Progenitor cell of endocrine pancreas (in vitro differentiated cells): ENCODE measurements at places on chromosomes 16 and 17. TPM values are rescaled to one million over a fixed set of nuclear protein-coding genes. Genes with fewer than 3 reads are reported as not detected.

- no peak for DNase-seq
These were observed 38.8 kb downstream of the HEATR6 start for GRCh38 chr17:60039847-60040442.

DNA sequence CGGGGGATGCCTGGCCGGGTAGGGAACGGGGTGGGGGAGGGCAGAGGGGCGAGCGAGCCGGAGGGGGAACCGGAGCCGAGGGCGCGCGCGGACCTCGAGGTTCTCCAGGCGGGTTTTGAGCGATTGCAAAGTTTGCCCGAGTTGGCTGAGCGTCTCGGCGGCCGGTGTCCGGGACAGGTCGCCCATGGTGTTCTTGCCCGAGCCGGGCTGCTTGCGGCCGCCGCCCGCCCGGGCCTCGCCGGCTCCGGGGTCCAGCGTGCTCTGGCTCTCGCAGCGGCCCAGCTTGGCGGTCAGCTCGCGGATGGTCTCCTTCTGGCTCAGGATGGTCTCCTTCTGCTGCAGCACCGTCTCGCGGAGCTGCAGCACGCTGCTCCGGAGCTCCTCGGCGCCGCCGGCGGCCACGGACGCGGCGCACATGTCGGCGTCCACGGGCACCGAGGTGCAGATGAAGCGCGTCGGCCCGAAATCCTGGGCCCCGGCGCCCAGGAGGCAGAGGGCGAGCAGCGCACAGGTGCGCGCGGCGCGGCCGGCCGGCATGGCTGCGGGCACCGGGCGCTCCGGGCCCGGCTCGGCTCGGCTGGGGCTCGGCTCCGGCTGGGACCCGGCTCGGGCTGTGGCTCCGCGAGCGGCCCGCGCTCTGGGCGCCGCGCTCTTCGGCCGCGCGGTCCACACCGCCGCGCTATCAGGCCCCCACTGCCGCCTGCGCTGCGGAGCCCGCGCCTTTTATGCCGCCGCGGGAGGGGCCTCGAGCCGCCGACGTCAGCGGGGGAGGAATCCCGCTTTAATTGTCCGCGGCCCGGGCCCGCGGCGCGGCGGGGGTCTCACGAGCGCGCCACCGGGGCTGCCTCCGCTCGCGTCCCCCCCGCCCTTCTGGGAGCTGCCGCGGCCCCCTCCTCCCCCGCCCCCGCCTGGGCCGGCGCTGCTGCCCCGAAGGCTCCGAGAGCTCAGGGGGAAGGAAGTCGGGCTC is at the start of gene NPTX1:
TSS of gene NPTX1 (minus strand) at position 698 of the 967 bp plus-strand sequence. CDS start at position 537, 161 bp downstream.
- DNase-seq: no peak

The SGF29 gene
- 34.7 and 37.6 TPM in 2 replicates for total RNA-seq

DNA sequence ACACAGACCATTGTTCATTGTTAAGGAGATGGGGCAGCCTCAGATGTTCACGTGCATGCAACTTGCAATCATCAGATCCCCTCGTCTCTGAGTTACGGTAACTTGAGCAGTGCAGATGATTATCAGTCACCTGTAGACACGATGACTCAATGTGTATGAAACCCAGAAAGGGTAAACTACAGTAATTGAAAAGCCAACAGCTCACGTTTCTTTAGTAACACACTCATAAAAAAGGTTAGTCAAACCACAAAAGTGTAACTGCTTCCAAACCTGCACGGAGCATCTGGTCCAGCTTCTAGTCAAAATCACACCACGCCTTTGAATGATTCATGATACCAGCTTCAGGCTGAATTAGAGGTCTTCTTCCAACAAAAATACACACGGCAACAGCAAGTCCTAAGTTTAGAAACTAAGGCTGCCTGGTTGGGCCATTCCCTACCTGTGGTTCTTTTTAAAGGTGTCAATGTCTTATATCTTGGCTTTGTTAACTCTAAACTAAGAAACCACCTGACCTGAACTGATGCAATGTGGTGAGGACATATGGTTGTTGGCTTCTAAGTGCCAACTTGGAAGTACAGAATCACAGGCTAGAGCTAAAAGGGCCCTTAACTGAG is 32.3 kb downstream of the GRB7 start:
- DNase-seq: no peak

- DNase-seq: no peak
These were observed 31.0 kb upstream of the RHOT1 start for GRCh38 chr17:32111141-32111771.

DNA sequence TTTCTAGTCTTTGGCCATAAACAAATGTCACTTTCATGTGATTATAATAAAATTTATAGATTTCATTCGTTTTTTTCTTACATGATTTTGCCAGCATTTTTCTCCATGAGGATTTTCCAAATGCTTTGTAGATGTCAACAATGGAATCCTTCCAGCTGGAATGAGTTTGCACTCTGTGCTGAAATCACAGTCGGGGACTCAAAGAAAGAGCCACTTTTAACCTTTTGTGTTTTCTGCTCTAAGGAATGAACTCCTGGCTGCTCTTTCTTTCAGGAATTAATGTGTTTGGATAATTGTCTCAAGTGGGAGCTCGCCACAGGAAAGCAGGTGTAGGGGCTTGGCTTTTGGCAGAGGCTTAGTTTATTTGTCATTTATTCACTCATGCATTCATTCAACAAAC is 372.3 kb upstream of the SALL1 start:
- DNase-seq: no peak

DNA sequence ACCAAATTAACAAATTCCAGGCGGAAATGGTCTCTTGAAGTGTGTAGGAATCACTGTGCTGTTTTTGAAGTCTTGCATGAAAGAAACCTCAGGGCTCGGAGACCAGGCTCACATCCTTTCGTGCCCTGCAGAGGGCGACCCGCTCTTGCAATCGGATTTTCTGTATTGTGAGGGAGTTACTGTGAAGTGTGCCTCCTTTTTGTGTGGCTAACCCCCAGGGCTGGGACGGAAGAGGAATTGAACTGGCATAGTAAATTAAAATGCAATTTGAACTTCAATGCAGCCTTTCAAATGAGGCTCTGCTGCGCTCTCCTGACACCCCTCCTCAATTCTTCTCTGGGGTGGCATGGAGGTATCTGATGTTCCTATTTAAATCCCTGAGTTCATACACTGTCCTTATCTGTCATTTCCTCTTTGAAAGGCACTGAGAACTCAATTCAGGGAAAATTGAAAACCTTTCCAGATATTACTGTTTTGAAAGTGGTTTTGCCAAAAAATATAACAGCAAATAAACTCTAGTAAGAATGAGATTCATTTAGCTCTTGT is 51.5 kb upstream of the MGAT5B start:
- no peak for DNase-seq

DNA sequence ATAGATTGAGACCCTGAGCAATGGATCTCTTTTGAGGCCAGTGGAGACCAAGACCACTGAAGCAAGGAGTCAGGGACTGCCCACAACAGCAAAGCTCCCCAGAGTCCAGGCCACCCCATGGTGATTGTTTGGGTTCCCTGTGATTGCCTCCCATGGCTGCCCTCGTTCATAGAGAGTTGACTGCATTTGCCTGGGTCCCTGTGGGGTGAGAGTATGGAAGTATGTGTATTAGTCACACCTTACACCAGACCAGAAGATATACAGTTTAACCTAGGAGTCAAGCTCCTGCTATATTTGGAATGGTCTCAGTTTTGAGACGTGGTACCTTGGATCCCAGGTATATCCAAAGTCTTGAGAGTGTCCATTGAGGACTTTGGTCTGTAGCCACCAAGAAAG is 20.2 kb downstream of the HLF start:
- DNase-seq: no peak

GRCh38 chr16:53787423-53787822 is 83.5 kb downstream of the FTO start:
- DNase-seq: no peak

The GNAO1 gene
- 13.6 and 14.6 TPM in 2 replicates for total RNA-seq

DNA sequence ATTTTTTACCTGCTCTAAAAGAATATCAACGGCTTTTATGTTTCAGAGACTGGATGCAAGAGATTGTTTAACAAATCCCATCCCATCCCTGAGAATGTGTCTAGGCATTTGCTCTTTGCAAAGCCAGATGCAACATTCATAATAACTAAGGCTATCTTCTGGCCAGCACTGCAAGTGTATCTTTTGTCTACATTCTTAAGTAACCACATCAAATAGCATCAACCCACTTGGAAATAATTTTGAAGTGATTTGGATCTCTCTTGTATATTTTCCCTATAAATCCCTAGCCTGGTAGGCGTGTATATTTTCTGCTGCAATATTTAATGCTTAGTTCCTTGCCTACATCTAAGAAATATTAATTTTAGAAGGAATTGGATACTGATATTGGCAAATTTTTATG is 64.3 kb downstream of the PIGL start:
- no peak for DNase-seq

The BCAR1 gene
- total RNA-seq: 74.8 and 75.1 TPM in 2 replicates

The MVP gene
- 6.5 and 9.0 TPM in 2 replicates for total RNA-seq

DNA sequence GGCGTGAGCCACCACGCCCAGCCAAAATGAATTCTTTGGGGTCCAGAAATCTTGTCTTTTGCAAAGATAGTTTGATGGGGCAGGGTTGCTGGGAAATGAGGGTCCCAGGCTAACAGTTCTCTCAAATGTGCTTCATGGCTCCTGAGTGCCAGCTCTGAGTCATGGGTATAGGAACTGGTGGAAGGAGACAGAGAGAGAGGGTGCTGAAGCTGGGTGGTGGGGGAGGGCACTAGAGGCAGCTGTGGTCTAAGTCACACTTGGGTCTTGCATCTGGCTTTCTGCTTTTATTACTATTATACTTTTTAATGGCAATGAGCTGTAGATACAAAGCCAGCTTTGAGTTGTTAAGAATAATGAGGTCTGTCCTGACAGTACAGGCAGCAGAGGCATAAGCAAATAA is 54.6 kb downstream of the PRKCA start:
- no peak for DNase-seq

DNA sequence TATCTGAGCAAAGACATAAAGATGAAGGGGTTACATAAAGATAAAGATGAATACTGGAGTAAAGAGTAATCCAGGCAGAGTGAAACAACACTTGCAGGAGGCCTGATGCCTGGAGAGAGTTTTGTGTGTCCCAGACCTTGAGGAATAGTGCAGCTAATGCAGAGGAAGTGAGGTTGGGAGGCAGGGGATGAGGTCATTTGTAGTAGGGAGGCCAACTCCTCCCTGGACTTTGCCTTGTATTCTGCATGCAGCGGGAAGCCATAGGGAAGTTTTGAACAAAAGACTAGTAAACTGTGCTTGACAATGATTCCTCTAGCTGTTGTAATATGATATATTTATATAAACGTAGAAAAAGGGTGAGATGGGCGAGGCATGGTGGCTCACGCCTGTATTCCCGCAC is 356.6 kb downstream of the KCNJ2 start:
- no peak for DNase-seq

GRCh38 chr16:30619202-30619601 is 9.0 kb upstream of the ZNF689 start:
- no peak for DNase-seq

The SLC22A31 gene
- 6.9 and 10.3 TPM in 2 replicates for total RNA-seq

The KRTAP4-5 gene
- not detected in 2 replicates for total RNA-seq

The KATNB1 gene
- total RNA-seq: 32.0 and 34.8 TPM in 2 replicates

DNA sequence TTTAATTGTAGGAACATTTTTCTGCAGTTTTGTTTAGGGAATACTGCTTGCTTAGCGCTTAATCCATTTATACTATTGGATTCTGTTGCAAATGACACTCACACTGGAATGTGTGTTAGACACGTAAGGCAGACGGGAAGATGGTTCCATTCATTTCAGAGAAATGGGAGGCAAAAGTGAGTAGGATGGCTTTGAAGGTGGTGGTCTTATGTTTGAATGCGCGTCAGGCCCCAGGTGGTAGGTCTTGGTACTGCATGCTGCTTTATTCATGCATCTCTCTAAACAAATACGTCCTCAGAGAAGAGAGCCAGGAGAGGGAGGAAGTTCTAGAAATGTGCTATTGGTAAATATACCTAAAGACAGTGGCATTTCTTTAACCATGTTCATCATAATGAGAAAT is 997.6 kb upstream of the RBFOX1 start:
- DNase-seq: no peak

DNA sequence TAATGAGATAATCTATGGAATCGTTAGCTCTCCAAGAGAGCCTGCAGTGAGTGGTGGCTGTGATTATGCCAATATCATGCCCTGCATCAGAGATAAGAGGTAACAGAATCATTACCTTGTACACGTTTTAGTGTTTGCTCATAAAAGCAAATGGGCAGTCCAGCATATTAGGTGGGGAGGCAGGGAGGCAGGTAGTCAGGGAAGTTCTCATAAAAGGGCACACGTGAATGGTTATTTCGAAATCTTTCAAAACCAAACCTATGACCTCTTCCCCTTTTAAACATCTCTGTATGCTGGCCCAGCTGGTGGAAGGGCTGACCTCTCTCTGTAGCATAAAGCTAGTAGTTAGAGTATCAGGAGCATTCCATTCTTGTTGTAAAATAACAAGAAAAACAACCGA is 51.7 kb downstream of the VAT1L start:
- no peak for DNase-seq

The CARHSP1 gene
- total RNA-seq: 117 and 122 TPM in 2 replicates

DNA sequence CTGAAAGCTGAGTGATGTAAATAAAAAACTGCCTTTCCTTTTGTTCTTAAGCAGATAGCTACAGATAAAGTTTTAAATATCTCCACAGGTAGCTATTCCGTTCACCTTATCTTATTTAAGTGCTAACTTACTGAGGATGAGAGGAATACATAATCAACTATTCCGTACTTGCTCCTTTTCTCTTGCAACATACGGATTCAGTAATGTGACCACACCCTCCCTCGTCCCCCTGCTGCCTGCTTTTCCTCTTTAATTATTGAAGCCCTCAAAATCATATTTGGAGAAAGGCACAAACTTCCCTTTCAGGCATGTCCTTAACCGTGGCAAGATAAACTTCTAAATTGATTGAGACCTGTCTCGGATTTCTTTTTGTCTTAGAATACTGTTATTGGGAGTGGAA is 101.4 kb downstream of the MAP2K4 start:
- DNase-seq: no peak

- DNase-seq: no peak
These were observed at the start of gene CHST4 for GRCh38 chr16:71526111-71526631. TSS of gene CHST4 (plus strand) at chr16:71526426. CDS start at chr16:71536678, 10,252 bp downstream.

- no peak for DNase-seq
These were observed 13.3 kb downstream of the SNN start for GRCh38 chr16:11681556-11681955.

- DNase-seq: no peak
These were observed 30.9 kb downstream of the IL4R start for GRCh38 chr16:27344721-27345120.

GRCh38 chr17:18961634-18962493 is 9.9 kb downstream of the SLC5A10 start:
- DNase-seq: no peak

The ITGB3 gene
- not detected in 2 replicates for total RNA-seq

- DNase-seq: no peak
These were observed 77.8 kb downstream of the WWP2 start for GRCh38 chr16:69839798-69840409.
